Airway epithelial cell (primary cell): ENCODE measurements at places on chromosomes 2 and 18. TPM values are rescaled to one million over a fixed set of nuclear protein-coding genes. Genes with fewer than 3 reads are reported as not detected.

The CYTIP gene
- total RNA-seq, result not detected in 2 replicates

The HJURP gene
- 18.2 and 26.2 TPM in 2 replicates for total RNA-seq

The SERPINB5 gene
- 462 and 675 TPM in 2 replicates for total RNA-seq

The REG3A gene
- not detected in 2 replicates for total RNA-seq

The HOXD8 gene
- total RNA-seq, result not detected in 2 replicates
